Endothelial cell of umbilical vein (primary cell): ENCODE measurements at places on chromosomes 13 and 19.

DNA sequence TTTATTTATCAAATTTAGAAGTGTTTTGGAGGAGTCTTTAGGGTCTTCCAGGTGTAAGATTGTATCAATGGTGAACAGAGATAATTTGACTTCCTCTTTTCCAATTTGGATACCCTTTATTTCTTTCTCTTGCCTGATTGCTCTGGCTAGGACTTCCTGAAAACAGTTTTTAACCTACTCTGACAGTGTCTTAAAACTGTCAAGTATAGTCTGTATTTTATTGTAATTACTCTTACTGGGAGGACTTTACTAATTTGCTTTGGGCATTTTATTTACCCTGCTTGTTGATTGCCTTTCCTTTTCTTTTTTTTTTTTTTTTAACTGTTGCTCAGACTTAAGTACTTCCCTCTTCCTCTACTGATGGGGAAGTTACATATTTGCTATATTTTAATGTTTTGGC is 81.3 kb downstream of the URI1 start:
- DNase-seq, result no peak

DNA sequence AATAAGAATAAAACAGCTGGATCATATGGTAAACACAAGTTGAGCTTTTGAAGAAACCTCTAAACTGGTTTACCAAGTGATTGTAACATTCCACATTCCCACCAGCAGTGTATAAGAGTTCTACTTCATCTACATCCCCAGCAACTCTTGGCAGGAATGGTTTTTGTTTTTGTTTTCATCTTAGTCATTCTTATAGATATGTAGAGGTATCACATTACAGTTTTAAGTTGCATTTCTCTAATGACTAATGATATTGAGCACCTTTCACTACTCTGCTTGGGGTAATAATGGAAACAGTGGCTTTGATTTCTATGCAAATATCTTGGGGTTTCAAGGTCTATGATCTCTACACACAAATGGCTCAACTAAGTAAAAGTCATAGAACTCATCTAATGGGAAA is 614.5 kb downstream of the TBC1D4 start:
- DNase-seq, result peak; percentile 7

GRCh38 chr19:30163663-30164062 is 208.5 kb upstream of the ZNF536 start:
- no peak for DNase-seq

DNA sequence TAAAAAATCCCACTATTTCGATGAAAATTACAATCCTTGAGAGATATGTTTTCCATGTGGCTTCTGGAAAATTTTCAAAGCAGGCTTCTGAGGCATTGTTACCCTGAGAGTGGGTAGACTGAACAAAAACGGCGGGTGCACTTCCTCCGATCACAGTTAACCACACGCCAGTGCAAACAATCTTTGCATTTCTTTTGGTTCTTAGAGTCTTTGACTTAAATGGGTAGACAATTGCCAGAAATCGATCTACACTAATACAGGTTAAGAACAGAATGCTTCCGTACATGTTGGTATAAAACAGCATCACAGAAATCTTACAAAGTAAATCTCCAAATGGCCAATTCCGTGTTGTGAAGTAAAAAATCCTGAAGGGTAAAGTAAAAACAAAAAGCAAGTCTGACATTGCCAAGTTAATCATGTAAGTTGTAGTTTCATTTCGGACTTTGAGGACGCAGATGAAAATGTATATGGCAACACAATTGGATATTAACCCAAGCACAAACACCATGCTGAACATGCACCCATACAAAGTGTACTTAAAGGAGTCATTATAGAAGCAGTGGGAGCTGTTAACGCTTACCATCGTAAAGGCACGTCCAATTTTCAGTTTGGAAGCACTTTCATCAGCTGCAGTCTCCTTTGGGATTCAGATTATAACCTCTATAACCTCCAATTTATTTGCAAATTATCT is 927 bp downstream of the LPAR6 start:
- DNase-seq, result peak; percentile 64

- no peak for DNase-seq
Observed at GRCh38 chr19:33175886-33176669, 18.1 kb upstream of the LRP3 start.

- DNase-seq, result no peak
Observed at GRCh38 chr13:20305587-20305986, 73.5 kb upstream of the GJB6 start.

- DNase-seq, result no peak
Observed at GRCh38 chr13:55007681-55008080, 1979.1 kb downstream of the OLFM4 start.

GRCh38 chr19:30269638-30270037 is 102.5 kb upstream of the ZNF536 start:
- no peak for DNase-seq

GRCh38 chr13:101453784-101454201 is 1.3 kb downstream of the ITGBL1 start:
- peak; percentile 29 for DNase-seq

DNA sequence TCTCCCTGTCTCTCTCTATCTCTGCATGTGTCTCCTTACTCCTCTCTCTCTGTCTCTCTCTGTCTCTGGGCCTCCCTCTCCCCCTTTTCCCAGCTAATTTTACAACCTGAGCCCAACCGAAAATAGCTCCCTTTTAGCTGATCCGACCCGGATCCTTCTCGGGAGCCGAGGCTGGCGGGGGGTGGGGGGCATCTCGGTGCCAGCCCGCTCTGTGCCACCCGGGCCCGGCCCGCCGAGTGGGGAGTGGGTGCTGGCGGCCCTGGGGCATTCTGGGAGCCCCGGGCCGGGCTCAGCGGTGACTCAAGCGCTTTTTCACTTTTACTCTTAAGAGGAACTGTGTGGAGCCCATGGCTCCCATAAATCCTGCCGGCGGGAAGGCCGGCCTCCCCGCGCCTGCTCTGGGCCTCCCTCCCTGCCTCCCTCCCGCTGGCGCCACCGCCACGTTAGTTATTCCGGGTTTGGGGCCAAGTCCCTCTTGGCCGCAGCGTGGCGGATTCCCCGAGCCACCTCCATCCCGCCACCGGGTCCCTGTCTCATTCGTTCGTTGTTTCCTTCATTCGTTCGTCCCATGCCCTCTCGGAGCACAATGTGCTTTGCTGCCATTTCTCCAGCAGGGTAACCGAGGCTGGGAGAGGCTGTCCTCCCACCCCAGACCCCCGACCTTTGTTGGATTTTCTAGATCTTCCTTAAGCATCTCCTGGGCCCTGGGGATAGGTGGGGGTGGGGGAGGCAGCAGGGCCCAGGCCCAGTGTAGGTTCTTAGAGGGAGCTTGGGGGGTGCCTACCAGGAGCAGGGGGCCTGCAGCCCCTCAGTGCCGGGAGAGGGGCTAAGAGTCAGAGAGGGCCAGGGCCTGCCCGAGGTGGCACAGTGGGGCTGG is 3.2 kb downstream of the NFIC start:
- DNase-seq, result peak; percentile 41

DNA sequence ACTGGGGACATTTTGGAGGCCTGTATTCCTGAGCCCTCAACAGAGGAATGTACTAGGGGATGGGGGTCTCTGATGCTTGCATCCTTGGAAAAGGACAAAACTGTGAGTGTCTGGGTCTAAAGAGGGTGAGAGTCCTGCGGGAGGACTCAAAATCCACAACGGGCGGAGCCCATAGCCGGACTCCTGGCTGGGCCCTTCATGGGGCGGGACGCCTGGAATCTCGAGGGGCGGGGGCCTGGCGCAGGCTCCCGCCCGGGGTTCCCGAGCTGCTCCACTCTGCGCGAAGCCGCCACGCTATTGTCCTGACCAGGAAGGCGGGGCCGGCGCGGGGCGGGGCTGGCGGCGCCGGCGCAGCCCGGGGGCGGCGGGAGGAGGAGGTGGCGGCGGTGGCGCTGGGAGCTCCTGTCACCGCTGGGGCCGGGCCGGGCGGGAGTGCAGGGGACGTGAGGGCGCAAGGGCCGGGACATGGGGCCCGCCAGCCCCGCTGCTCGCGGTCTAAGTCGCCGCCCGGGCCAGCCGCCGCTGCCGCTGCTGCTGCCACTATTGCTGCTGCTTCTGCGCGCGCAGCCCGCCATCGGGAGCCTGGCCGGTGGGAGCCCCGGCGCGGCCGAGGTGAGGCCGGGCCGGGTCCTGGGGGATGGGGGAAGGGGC is at the start of gene APLP1:
Gene APLP1 (plus strand): TSS at position 403 of the 651 bp plus-strand sequence. CDS start 63 bp downstream, at position 466.
- DNase-seq, result peak; percentile 39

- no peak for DNase-seq
Observed at GRCh38 chr19:38019396-38019724, 112.4 kb downstream of the SIPA1L3 start.

GRCh38 chr19:52602941-52603340 is 32.9 kb downstream of the ZNF701 start:
- DNase-seq, result no peak

DNA sequence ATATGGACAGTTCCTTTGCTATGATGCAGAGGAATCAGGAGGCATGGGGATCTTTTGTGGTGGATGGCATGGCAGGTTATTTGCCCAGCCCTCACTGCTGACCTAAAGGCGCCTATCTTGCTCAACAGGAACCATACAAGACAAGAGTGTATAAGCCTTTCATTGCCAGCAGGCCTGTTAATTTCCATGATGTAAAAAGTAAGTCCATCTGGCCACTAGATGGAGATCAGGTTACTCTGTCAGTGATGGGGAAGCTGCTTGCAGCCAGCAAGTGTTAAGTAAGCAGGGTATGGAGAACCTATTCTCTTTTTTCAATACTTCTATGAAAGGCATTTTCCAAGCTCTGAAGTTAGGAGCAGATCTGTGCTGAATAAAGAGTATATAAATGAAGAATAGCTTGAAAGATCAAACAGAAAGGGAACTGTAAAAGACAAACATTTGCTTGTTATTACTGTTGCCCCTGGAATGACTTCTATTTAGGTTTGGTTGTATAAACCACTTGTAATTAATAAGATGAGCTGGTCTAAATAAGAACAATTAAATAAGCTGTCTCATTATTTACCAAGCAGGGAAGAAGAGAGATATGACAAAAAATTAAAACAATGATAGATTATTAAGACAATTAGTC is 210.9 kb downstream of the RGCC start:
- peak; percentile 94 for DNase-seq

DNA sequence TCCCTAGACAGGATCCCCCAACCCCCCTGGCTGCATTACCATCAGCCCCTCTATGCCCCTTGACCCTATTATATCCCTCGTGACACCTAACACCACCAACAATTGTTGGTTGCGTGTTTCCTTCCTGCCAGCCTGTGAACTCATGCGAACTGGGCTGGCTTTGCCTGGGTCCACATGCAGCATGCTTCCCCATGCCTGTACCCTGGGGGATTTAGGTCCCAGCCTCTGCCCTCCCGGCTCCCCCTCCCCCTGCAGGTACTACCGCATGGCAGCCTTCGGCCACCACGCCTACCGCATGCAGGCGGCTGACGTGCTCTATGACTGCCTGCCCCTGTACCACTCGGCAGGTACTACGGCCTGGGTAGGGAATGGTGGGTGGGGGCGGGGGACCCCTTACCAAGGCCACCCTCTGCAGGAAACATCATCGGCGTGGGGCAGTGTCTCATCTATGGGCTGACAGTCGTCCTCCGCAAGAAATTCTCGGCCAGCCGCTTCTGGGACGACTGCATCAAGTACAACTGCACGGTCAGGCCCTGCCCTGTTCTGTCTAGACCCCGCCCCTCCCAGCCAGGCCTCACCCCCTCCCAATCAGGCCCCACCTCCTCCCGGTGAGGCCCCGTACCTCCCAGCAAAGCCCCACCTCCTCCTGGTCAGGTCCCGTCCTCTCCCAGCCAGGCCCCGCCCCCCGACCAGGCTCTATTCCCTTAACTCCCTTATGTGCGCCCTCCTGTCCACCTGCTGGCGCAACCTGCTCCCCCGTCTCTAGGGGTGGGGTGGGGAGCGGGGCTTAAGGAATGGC is 18.5 kb downstream of the SLC27A1 start:
- peak; percentile 82 for DNase-seq

GRCh38 chr19:8151767-8152035 is 2.3 kb upstream of the FBN3 start:
- DNase-seq, result no peak

- DNase-seq, result no peak
Observed at GRCh38 chr13:44429311-44429710, 55.7 kb downstream of the SERP2 start.

GRCh38 chr13:34523406-34523805 is 418.7 kb upstream of the NBEA start:
- no peak for DNase-seq

GRCh38 chr19:5804516-5805461 is at the start of gene NRTN:
TSS of gene NRTN (plus strand) at chr19:5805067. CDS start at chr19:5824166, 19,099 bp downstream.
- no peak for DNase-seq

DNA sequence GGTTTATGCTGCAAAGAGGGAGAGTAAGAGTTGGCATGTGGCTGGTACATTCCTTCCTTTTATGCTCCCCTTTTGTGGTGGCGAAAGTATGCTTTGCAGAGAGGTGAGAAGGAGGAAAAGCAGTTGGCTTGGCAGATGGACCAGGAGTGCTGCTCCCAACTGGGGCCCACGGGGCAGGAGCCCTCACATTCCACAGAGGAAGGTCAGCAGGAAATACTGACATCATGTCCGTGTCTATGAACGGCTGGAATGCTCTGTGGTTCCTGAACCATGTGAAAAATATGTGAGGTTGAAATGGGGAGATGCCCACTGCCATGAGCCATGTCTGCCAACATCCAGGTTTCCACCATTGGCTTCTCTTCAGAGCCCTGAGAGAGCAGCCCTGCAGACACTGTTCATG is 33.3 kb upstream of the GAS6 start:
- DNase-seq, result peak; percentile 56

DNA sequence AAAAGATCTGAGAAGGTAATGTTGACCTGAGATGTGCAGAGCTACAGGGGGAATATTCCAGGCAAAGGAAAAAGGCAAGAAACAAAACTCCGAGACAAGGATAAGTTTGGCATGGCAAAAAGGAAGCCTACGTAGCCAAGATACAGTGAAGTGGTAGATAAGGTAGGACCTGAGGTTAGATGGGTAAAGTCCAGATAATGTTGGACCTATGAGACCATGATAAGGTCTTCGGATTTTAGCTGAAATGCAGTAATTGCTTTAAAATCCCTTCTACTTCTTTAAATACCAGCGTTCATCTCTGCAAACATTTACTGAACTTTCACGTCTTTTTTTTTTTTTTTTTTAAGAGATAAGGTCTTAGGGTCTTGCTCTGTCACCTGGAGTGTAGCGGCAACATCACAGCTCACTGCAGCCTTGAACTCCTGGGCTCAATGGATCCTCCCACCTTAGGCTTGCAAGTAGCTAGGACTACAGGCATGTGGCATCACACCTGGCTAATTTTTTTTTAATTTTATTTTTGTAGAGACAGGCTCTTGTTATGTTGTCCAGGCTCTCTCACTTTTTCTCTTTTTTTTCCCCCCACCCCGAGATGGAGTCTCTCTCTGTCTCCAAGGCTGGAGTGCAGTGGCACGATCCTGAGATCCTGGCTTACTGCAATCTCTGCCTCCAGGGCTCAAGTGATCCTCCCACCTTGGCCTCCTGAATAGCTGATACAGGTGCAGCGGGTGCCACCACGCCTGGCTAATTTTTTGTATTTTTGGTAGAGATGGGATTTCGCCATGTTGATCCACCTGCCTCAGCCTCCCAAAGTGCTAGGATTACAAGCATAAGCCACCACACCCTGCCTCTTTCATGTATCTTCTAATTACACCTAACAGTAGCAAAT is 4.2 kb upstream of the WBP4 start:
- DNase-seq, result no peak

DNA sequence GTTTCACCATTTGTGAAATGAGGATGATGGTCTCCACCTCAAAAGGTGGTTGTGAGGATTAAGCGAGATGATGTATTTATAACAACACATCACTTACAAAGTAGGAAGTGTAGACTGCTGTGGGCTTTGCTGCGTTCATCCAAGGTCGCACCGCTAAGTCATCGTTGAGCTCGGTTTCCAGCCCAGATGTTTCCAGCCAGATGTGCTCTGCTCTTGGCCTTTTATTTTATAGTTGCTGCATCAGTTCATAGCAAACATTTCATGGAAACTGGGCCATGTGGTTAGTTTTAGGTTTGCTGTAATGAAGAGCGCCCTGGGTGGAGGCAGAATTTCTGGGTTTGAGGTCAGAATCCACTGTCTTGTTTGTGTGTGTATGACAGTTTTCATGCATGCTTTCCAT is 76.5 kb upstream of the RNF113B start:
- no peak for DNase-seq
